ENCODE measurements at places on chromosomes 5 and 9.

- no peak overlapping the region for H3K4me3 ChIP-seq
- no peak for DNase-seq
- H3K27me3 ChIP-seq = no peaks in the 10 kb centered on the region
- no peaks in the 10 kb centered on the region for H3K4me1 ChIP-seq
Measured at GRCh38 chr9:77375956-77376532, 198.7 kb downstream of the VPS13A start.

DNA sequence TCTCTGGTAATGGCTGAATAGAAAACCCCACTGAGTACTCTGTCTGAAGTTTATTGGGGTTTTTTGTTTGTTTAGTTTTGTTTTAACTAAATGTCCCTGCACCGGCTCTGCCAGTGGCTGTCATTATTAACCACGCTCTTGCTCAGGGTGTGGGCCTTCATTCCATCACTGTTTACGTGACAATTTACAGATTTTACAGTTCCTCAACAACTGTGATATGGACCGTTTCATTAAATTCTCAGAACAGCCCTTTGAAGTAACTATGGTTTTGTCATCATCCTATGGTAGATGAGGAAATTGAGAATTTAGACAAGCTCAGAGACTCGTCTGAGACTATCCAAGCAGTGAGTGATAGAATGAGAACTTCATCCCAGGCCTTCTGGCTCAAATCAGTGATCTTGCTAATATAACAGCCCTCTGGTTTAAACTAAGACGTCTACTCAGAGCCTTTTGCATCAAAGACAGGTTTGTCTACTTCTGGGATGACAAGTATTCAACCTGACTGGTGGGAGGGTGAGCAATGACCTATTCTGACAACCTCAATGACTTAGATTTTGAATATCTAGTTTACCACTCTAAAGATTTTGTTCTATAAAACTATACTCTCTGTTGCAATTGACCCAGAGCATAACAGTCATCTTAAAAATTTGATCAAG, 77.3 kb upstream of the MAP3K1 start:
- H3K36me3 ChIP-seq = no peaks in the 10 kb centered on the region
- DNase-seq = no peak
- no peak overlapping the region for H3K27ac ChIP-seq
- no peaks in the 10 kb centered on the region for H3K27me3 ChIP-seq

- H3K27ac ChIP-seq = no peak overlapping the region
- no peak overlapping the region for H3K4me3 ChIP-seq
- H3K27me3 ChIP-seq = no peaks in the 10 kb centered on the region
- H3K36me3 ChIP-seq = peaks cover 51% of the 10 kb centered on the region
- no peak for DNase-seq
- H3K4me1 ChIP-seq = no peaks in the 10 kb centered on the region
Measured at GRCh38 chr9:93634311-93635185, 58.2 kb downstream of the PHF2 start.

GRCh38 chr9:126621919-126622735, 8.4 kb downstream of the LMX1B start:
- no peak for DNase-seq
- H3K27me3 ChIP-seq = peaks cover 99% of the 10 kb centered on the region
- no peak overlapping the region for H3K27ac ChIP-seq
- no peaks in the 10 kb centered on the region for H3K36me3 ChIP-seq

- no peak for DNase-seq
- peaks cover 2% of the 10 kb centered on the region for H3K36me3 ChIP-seq
- peaks cover 52% of the 10 kb centered on the region for H3K4me1 ChIP-seq
- peak overlapping the region; percentile 76 for H3K4me3 ChIP-seq
- no peaks in the 10 kb centered on the region for H3K27me3 ChIP-seq
- peak overlapping the region; percentile 77 for H3K27ac ChIP-seq
Measured at GRCh38 chr5:56817263-56818014, 2.1 kb downstream of the MAP3K1 start.

DNA sequence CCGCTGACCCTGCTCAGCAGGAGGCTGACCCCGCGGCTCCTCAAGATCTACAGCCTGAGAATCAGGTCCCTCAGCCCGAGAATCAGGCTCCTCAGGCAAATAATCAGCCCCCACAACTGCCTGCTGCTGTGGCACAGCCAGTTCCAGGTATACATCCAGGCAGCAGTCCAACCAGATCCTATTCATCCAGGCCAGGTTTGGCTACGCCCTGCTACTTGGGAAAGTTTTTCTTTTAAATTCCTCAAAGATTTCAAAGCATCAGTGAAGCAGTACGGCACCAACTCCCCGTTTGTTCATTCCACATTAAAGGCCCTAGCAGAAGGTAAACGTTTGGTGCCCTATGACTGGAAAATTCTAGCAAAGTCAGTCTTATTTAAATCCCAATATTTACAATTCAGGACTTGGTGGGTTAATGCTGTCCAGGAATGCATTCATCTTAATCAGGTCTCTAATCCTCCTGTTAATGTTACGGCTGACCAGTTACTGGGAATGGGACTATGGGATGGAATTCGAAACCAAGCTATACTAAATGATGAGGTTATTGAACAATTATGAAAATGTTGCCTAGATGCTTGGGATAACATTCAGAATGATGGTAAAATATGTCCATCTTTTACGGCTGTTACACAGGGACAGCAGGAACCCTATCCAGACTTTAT, 102.3 kb downstream of the SYK start:
- no peak for DNase-seq
- H3K27me3 ChIP-seq = no peaks in the 10 kb centered on the region
- peaks cover 4% of the 10 kb centered on the region for H3K36me3 ChIP-seq
- no peaks in the 10 kb centered on the region for H3K4me1 ChIP-seq
- no peak overlapping the region for H3K4me3 ChIP-seq
- H3K27ac ChIP-seq = no peak overlapping the region

DNA sequence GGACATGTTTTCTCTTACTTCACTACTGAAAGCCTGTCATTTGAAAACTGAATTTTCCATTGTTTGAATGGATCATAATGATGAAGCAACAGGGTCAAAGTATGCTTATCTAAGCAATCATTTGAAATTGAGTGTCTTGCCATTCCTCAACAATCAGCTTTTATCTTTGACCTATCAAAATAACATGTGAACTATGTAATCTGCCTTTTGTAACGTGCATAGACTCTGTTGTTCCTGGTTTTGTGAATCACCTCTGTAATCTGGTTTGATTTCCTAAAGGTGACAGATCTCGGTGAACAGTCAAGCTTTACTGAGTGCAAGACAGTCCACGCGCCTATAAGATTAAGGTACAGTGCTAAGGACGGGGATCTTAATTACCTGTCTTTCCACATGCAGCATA, 3.3 kb downstream of the MEF2C start:
- no peak overlapping the region for H3K27ac ChIP-seq
- no peaks in the 10 kb centered on the region for H3K36me3 ChIP-seq
- peaks cover 22% of the 10 kb centered on the region for H3K4me1 ChIP-seq
- H3K27me3 ChIP-seq = peaks cover 15% of the 10 kb centered on the region

GRCh38 chr5:140303966-140304365, 1.1 kb upstream of the PFDN1 start:
- peaks cover 21% of the 10 kb centered on the region for H3K4me1 ChIP-seq
- no peaks in the 10 kb centered on the region for H3K27me3 ChIP-seq
- no peak for DNase-seq
- H3K36me3 ChIP-seq = peaks cover 8% of the 10 kb centered on the region
- no peak overlapping the region for H3K4me3 ChIP-seq
- H3K27ac ChIP-seq = no peak overlapping the region

DNA sequence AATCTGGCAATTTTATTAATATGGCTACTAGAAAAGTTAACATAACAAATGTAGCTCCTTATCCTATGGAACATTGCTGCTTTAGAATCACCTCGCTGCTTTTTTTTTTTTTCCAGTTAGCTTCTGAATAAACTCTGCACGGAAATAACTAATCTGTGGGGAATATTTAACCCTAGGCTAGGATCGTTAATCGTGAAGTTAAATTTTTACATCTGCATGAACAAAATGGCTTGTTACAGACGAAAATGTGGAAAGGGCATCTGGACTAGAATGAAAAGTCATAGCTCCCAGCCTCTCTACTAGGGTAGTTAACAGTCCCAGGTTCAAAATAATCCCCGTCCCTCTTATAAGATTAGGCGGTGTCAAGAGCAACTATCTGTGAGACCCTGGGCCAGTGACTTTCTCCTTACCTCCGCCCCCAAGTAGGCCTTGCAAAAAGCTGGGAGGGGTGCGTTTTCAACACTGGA, 470 bp upstream of the SLC22A5 start:
- DNase-seq = no peak
- peak overlapping the region; percentile 94 for H3K27ac ChIP-seq
- H3K4me3 ChIP-seq = peak overlapping the region; percentile 74
- peaks cover 46% of the 10 kb centered on the region for H3K4me1 ChIP-seq
